ENCODE measurements at places on chromosomes 5 and 9.

DNA sequence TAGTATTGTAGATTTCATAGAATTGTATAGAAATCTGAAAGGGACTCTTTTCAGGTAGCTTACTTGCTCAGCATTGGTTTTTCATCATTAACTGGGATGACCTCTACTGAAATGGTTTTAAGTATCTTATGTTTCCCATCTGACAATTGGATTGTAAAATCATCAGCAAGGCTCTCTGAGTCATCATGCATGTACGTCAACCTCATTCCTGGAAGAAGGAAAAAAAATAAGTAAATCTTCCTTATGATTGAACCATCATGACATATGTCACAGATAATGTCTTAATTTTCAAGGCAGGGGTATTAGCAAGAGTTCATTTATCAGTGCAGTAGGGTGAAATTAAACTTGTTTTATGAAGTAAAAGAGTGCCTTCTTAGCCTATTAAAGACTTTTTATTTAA, 74.9 kb upstream of the CER1 start:
- DNase-seq, result no peak

- no peak for DNase-seq
These were observed 109.2 kb downstream of the MTRR start for GRCh38 chr5:7978114-7978513.

DNA sequence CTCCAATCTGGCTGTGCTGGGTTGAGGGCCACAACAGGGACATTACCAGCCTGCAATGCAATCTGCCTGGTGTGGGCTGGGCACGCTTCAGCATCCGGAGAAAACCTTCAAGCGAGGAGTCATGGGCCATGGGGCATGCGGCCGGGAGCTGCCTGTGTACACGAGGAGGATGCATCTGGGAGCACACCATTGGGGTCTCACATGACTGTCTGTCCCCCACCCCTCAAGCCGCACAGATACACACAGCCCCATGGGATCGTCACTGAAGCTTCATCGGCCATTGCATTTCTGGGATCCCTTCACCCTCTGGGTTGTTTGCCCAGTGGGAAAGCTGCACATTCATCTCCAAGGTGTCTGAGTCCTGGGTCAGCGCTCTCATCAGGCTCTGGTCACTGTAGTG, 9.9 kb downstream of the LCN1 start:
- DNase-seq, result no peak

- no peak for DNase-seq
These were observed 142.4 kb downstream of the MAPKAP1 start for GRCh38 chr9:125564631-125565030.

- DNase-seq, result no peak
These were observed 33.5 kb downstream of the LNPEP start for GRCh38 chr5:96969366-96969765.

DNA sequence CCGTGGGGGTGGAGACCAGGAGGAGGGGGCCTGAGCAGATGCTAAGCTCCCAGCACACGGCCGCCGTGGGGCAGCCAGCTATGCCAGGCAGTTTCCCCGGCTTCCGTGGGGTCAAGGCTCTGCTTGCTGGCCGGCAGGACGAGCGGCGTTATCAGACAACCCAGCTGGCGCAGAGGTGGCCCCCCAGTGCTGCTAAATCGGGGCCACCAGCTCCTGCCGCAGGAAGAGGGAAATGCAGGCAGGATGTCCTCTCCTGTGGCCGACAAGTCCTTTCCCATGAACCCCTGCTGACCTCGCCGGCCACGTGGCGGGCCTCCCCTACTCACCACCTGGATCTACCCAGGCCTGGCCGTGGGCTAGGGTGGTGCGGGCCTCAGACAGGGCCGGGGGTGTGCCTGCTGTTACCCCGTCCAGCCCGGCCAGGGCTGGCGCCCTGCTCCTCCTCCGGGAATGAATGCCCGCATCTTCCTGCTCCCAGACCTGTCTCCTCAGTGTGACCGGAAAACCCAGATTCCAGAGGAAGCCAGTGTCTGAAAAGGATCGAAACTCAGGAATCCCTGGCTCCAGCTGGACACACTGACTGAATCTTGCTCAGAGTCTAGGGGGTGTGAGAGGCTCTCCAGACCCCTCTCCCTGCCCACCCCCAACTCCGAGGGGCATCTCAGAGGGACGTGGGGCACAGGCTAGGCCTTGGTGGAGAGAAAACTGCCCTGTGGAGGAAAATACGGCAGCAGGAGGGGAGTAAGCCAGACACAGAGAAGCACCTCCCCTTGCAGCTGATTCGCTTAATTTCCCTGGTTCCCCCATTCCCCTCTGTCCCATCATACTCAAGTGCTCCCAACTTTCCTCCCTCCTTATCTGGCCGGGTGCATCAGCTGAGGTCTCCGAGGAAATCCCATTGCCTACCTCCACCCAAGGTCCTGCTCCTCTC, 3.9 kb downstream of the FLT4 start:
- no peak for DNase-seq

GRCh38 chr5:6115852-6116251, 262.5 kb downstream of the MED10 start:
- DNase-seq, result no peak

DNA sequence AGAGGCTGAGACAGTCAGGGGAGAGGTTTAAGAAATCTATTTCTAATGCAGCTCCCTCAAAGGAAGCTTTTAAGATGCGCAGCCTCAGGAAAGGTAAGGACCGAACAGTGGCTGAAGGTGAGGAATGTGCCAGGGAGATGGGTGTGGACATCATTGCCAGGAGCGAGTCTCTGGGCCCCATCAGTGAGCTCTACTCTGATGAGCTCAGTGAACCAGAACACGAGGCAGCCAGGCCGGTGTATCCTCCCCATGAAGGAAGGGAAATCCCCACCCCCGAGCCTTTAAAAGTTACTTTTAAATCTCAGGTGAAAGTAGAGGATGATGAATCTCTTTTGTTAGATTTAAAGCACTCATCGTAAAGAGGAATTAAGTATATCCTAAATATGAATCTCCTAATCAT, 8.2 kb downstream of the CAVIN4 start:
- DNase-seq, result no peak

GRCh38 chr5:151293624-151294023, 9.9 kb downstream of the SLC36A3 start:
- DNase-seq, result no peak

GRCh38 chr5:19531374-19531952, 456.5 kb downstream of the CDH18 start:
- no peak for DNase-seq

GRCh38 chr9:101126556-101126955, 98.0 kb downstream of the PLPPR1 start:
- no peak for DNase-seq

- DNase-seq, result no peak
These were observed 14.0 kb downstream of the BNIP1 start for GRCh38 chr5:173158366-173158765.

- DNase-seq, result no peak
These were observed 33.6 kb downstream of the PRRT1B start for GRCh38 chr9:131578731-131579504.

DNA sequence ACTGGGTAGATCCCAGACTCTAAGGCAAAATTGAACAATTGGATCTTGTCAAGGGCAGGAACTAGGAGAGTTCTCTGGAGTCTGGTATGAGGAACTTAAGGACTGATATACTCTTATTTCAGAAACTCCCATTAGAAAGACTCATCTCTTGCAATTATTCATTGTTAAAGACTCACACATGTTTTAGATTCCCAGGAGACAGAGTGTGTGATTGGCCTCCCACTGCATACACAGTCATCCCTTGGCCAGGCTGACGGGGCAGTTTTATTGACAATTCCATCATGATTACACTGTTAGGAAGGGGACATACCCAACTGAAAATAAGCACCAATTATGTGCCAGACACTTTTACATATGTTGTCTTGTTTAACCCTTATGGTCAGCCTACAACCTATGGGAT, 347.2 kb downstream of the DMAC1 start:
- DNase-seq, result no peak

DNA sequence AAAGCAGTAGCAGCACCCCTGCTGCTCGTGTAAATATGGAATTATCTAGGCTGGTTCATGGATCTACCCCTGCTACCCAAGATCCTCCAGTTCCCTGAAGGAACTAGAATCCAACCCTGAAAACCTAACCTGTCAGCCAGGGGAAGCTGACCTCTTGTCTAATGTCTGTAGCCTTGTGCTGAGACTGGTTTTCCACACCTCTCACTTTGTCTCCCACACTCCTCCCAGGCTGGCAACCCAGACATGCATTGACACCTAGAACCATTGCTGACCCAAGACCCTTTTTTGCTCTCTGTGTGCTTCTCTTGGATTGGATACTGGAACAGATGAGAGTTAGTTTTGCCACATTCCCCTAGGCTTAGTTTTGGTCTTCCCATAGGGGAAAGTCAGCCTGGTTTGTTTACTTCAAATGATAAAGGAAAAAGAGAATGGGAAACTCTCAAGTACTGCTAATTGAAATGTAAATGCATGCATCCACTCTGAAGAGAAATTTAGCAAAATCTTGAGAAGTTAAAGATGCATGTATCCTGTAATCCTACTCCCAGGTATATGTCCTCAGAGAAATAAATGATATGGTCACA, 36.6 kb upstream of the NR4A3 start:
- DNase-seq, result no peak

DNA sequence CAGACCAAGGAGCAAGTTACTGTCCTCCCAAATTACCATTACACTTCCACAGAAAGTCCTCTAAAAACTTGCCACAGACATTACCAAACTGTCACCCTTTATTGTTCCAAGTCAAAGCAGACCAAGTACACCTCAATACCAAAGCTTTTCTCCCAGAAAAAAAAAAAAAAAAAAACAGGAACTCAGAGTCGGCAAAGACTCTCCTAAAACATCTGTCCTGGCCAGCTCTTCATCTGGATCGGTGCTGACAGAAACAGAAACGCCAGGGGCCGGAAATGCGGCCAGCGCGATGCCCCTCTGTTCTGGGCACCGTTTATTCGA, 718 bp downstream of the DEPDC1B start:
- DNase-seq, result no peak

DNA sequence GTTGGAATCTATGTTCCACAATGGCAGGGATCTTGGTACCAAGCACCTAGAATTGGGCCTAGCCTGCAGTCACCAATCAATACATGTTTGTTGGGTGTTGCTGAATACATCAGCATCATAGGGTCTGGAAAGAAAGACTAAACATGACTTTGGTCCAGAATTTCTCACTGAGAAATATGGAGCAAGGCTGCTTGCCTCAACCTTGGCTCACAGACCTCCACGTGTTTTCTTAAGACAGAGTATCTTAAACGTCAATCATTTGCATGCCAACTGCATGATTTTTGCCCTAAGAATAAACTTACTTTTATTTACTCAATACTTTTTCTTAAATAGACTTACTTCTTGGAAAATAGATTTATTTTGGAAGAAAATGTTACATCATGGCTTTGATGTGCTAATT, 22.7 kb upstream of the TRAF1 start:
- DNase-seq, result no peak

- DNase-seq, result no peak
These were observed 18.6 kb downstream of the SLC6A7 start for GRCh38 chr5:150208187-150209098.

GRCh38 chr5:158737536-158738027, 362.1 kb downstream of the EBF1 start:
- DNase-seq, result no peak

DNA sequence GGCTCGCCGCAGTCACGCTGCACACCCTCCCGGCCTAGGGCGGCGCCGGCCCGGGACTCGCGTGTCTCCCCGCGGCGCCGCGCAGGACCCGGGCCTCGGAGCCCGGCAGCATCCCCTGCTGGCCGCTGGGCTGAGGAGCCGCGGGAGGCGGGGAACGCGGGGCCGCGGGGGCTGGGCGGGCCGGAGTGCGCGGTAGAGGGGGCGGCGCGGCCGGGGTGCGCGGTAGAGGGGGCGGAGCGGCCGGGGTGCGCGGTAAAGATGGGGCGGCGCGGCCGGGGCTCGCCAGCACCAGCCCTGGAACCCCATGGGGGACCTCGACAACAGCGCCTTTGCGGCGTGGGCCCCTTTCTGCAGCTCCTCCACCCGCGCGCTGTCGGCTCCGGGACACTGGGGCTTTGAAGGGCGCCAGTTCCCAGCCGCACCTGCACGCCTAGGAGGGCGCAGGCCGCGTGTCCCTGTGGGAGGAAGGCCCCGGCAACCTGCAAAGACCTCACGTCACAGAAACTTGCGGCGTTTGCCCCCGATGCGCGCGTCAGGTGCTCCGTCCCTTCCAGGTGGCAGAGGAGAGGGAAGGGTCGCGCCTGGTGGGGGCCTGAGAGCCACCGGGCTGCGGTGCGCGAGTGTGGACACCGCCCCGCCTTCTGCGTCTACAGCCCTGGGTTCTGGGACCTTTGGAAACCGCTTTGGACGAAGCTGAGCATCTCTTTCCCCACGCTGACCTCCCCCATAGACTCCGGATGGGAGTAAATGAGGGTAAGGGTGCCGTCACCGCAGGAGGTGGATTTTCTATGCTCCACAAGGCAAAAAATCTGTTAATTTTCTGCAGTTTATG, 49.6 kb downstream of the NSUN2 start:
- DNase-seq, result no peak
